Hypothalamus (tissue), 51 donors: ENCODE measurements at places on chromosomes 3 and 15.

- no peak for DNase-seq
Observed at GRCh38 chr15:96406701-96407100, 76.2 kb downstream of the NR2F2 start.

DNA sequence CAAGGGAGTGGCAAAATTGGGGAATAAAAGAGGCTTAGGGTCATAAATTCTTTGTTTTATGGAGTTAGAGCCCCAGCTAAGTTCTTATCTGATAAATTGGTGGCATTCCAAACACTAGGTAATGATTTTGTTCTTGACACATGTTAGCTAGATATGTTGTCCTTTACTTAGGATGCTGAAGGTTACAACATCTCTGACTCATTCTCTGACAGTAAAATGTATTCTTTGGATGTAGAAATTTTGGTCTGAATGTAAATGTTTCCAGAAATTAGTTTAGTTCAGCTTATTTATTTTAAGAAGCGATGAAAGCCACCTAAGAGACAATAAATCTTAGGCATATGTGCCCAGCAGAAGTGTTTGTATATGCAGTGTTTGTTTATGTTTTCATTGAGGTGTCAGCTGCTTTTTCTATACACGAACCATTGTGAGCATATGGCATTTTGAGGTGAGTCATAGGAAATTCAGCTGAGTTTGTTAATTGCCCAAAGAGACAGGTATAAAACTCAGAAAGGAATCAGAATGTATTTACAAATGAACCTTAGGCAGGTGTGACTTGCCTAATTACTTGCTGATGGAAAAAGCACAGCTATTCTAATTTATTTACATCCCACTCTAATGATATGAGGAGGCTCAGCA lies 247.7 kb downstream of the AGBL1 start:
- no peak for DNase-seq

GRCh38 chr3:167084545-167084944 lies 295.6 kb downstream of the ZBBX start:
- DNase-seq: no peak

DNA sequence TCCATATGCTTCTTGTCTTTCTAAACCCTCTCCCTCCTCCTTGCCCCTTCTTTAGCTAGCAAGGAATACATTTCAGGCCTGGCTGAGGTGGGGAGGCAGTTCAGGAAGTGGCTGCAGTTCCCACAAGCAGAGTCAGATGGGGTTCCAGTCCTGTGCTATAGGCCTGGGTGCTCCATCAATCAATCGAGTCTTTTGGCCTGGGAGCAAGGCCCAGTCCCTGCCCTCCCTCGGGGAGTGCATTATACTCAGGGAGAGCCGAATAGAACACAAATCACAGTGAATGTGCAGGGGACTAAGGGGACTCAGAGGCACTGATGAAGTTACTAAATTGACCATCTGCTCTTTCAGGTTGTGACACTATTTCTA lies 58.0 kb upstream of the HERC1 start:
- no peak for DNase-seq

GRCh38 chr3:29307295-29307694 lies 26.4 kb downstream of the RBMS3 start:
- DNase-seq: no peak

GRCh38 chr3:186895406-186895805 lies 34.9 kb upstream of the ST6GAL1 start:
- DNase-seq: no peak

GRCh38 chr3:16183601-16184270 lies 9.3 kb downstream of the GALNT15 start:
- DNase-seq: no peak

DNA sequence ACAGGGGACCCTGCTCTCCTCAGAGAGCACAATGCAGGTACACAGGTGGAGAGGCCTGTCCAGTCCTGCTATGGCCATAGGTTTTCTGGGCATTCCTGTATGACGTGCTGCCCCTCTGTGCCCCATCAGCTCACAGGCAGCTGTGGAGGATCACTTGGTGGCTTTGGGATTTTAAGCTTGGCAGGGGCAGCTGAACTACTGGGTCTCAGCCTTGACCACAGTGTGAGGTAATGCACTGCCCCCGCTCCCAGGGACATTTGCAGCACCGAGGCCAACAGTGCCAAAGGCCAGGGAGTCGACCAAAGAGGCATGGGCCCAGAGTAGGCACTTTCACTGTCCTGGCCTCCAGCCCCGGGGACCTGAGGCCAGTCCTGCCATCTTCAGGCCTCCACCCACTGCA lies 46.2 kb downstream of the ZDHHC3 start:
- no peak for DNase-seq

- no peak for DNase-seq
Observed at GRCh38 chr3:31724116-31724515, 191.4 kb downstream of the STT3B start.

GRCh38 chr3:127547761-127548605 lies 42.5 kb downstream of the TPRA1 start:
- peak; percentile 52 for DNase-seq

GRCh38 chr15:39286706-39287105 lies 294.2 kb upstream of the THBS1 start:
- DNase-seq: no peak

DNA sequence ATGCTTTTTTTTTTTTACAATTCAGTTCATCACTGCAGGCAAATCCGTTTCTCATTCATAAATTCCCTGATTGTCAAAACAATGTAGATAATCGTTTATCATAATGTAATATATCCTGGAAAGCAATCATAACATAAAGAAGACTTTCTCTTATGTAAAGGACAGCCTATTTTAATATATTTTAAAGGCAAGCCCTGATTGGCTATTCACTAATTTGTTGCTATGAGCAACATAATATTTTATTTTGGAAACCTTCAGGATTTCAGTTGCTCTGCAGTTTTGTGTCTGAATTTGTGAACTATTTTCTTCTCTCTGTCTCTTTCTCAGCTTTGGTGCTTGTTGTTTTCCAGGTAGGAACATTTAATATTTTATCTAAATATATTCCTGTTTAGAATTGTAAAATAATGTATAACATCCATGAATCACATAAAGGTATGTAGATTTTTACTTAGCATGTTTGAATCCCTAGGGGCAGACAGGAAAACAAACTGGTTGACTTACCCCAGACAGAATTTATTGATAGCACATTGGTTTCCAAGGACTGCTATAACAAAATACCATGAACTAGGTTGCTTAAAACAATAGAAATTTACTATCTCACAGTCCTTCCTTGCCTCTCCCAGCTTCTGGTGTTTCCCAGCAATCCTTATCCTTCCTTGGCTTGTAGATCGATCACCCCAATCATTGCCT lies 253.5 kb downstream of the CDIN1 start:
- DNase-seq: no peak

- DNase-seq: no peak
Observed at GRCh38 chr3:113852506-113852905, 13.9 kb downstream of the GRAMD1C start.

- DNase-seq: no peak
Observed at GRCh38 chr15:91885714-91886270, 32.3 kb downstream of the SLCO3A1 start.

GRCh38 chr3:7388026-7388425 lies 527.1 kb downstream of the GRM7 start:
- DNase-seq: no peak

- DNase-seq: no peak
Observed at GRCh38 chr15:39834256-39834655, 51.6 kb upstream of the FSIP1 start.

DNA sequence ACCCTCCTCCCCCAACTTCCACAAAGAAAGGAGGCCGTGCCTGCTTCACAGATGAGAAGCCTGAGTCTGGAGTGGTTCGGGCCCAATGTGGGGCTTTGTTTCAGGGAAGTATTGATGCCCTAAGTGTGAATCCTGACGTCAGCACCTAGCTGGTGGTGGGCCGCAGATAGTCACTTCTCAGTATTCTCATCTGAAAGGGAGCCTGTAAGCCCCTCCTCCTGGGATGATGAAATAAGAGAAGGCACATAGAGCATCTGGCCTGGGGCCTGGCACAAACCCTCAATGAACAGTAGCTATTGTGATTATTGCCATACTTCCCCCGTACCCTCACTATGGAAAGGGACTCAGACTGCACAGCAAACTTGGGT lies 24.8 kb downstream of the LINGO1 start:
- no peak for DNase-seq

DNA sequence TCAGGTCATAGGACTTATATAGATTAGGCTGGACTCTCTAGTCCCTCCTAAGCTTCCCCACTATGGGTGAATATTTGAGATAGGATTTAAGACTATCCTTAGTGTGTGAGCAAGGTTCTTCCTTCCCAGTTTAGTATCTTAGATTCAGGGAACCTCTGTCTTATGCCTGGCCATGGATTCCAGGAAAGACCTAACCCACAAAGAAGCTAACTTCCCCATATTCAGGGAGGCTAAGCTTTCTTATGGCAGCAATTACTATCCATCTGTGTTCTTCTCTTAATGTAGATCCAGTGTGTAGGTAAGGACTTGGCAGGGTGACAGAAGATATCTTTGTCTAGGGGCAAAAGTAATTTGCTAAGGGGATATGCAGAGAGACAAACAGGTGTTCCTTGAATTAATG lies 25.5 kb upstream of the PIK3R4 start:
- DNase-seq: no peak

DNA sequence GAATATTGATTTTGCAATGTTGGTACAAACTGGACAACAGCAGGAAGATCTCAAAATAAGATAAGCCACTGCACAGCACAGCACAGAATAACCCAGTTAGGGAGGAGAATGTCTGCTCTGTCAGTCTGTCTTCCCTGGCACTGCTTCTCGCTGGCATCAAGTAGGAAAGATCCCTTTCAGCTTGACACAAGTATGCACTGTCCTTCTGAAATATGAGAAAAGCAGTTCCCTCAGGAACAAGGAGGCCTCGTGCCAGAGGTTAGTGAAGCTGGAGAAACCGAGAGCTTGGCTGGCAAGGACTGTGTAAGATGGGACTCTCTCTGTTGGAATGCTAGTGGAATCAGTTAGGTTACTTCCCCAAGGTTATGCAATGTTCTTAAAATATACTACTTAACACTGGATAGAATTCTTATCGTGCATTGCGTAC lies 59.1 kb downstream of the FMN1 start:
- no peak for DNase-seq

- no peak for DNase-seq
Observed at GRCh38 chr3:197393711-197394110, 95.3 kb upstream of the DLG1 start.

GRCh38 chr3:169556909-169557308 lies 106.6 kb downstream of the MECOM start:
- DNase-seq: no peak

DNA sequence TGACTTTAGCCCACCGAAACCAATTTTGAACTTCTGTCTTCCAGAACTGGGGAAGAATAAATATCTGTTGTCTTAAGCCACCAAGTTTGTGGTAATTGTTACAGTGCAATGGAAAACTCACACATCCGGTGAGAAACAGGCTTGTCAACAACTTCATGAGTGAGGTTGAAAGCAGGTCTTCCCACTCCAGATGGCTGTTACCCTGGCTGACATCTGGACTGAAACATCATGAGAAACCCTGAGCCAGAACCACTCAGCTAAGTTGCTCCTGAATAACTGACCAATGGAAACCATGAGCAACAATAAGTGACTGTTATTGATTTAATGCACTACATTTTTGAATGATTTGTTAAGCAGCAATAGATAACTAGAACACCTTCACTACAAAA lies 10.3 kb downstream of the ACSBG1 start:
- DNase-seq: no peak

GRCh38 chr3:13657660-13658435 lies 108.9 kb downstream of the FBLN2 start:
- peak; percentile 37 for DNase-seq

- no peak for DNase-seq
Observed at GRCh38 chr3:187334904-187335303, 33.3 kb upstream of the RTP4 start.

DNA sequence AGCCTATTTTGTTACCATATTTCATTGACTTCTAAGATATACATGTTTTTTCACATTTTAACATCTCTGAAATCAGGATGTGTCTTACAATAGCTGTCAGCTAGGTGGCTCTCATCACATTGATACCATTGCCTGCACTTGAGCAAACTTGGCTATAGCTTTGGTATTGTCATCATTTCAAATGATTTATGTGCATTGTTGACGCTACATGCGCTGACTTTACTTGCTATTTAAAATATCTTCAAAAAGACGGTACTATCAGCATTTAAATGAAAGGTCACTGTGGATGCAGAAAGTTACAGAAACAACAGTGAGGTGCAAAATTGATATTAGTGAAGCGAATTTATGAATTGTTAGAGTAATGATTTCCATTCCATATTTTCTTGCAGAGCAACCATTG lies 54.0 kb upstream of the ABHD2 start:
- DNase-seq: no peak

- DNase-seq: no peak
Observed at GRCh38 chr3:69612791-69613190, 126.5 kb upstream of the MITF start.

GRCh38 chr15:76190070-76190564 lies 121.2 kb downstream of the ETFA start:
- no peak for DNase-seq

GRCh38 chr3:101200461-101200860 lies 119.9 kb downstream of the IMPG2 start:
- no peak for DNase-seq

- DNase-seq: no peak
Observed at GRCh38 chr15:68114840-68115239, 60.7 kb downstream of the PIAS1 start.

DNA sequence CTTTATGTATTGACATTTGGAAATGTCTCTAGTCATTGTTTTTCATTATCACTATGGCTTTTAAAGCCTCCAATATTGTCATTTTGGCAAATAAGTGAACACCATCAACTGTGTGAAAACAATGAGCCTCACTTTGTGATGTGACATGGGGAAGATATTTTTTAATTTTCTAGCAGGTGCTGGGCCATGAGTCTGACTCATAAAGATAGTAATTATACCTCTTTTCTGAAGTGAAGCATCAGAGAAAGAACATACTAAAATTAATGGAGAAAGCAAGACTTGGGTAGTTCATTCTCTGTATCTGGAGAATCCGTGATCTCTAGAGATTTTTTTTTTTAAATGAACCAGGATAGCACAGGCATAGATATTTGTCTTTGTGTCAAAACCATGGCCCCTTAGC lies 100.8 kb downstream of the CCNL1 start:
- DNase-seq: no peak

DNA sequence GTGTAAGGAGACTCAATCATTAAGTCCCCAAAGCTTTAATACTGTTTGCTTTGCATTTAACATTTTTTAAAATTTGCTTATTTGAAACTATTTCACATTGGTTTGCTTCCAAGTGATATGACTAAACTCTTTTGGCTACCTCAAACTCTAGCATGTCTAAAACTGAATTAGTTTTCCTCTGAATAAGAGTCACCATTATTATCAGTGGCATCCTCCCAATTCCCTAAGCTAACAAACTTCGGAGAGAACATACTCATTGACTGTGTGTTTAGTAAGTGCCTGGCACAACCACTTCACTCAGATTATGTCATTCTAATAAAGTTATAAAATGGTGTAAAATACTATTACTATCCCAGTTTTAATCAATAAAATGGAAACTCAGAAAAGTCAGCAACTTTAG lies 21.9 kb downstream of the ATOSA start:
- no peak for DNase-seq

GRCh38 chr3:30749230-30749629 lies 142.8 kb downstream of the TGFBR2 start:
- no peak for DNase-seq
